ENCODE measurements at places on chromosomes 13 and 19.

DNA sequence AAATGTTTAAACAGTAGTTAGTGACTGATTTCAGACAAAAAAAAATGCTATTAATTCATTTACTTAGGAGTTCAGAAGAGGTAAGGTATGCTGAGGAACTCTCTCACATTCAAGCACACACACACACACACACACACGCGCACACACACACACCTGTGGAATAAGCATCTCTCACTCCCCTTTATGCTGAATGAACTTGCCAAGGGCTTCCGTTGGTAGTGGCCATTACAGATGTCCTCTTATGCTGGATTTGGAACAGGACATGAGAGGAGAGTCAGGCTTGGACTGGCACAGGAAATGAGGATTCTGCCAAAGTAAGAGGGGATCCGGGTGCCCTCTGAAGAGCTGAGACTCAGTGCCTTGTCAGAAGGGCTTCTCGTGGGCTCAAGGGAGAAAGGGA is 463.4 kb upstream of the MIR17HG start:
- no peak for DNase-seq

DNA sequence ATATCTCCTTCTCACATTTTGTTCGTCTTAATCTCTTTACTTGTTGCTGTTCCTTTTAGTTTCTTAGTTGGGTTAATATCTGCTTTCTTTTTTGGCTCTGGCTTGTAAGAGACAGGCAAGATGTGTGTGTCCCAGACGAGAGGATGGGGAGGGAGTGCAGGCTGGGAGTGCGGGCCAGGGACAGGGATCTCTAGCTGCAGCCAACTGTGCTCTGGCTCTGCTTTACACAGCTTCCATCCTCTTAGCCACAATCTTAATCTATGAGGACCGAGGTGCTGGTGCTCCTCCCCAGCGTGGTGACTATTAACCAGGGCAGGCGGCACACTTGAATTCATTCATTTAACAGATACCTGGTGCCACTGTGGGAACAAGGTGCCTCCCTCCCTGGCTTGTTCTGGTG is 70.9 kb upstream of the WASF3 start:
- no peak for DNase-seq

DNA sequence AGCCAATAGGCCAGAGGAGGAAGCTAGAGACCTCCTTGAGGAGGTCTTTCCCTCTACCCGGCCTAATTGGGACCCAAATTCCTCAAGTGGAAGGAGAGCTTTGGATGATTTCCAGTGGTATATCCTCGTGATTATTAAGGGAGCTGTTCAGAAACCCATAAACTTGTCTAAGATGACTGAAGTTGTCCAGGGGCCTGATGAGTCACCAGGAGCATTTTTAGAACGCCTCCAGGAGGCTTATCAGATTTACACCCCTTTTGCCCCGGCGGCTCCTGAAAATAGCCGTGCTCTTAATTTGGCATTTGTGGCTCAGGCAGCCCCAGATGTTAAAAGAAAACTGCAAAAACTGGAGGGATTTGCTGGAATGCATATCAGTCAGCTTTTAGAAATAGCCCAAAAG is 198.1 kb downstream of the ZNF486 start:
- no peak for DNase-seq

DNA sequence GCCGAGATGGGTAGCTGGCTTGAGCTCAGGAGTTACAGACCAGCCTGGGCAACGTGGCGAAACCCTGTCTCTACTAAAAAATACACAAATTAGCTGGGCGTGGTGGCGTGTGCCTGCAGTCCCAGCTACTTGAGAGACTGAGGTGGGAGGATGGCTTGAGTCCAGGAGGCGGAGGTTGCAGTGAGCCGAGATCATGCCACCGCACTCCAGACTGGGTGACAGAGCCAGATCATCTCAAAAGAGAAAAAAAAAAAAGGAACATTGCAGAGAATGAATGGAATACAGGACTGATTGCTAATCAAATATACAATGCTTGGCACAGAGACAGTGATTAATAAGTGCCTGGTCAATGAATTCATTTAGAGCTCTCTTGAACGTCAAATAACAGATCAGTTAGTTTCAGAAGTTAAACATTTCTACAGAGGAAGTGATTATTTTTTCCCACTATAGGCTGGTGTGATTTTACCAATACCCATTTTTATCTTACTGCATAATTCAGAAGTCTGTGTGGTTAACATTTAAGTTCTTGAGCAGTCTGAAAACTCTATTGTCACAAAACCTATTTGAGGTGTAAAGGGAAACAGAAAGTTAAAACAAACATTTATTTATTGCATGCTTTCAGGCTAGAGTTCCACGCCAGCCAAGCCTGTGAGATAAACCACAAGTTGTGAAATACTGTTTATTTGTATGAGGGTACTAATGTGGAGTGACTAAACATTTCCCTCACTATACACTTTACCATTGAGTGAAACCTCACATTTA is 7.7 kb upstream of the TBC1D4 start:
- DNase-seq, result no peak

DNA sequence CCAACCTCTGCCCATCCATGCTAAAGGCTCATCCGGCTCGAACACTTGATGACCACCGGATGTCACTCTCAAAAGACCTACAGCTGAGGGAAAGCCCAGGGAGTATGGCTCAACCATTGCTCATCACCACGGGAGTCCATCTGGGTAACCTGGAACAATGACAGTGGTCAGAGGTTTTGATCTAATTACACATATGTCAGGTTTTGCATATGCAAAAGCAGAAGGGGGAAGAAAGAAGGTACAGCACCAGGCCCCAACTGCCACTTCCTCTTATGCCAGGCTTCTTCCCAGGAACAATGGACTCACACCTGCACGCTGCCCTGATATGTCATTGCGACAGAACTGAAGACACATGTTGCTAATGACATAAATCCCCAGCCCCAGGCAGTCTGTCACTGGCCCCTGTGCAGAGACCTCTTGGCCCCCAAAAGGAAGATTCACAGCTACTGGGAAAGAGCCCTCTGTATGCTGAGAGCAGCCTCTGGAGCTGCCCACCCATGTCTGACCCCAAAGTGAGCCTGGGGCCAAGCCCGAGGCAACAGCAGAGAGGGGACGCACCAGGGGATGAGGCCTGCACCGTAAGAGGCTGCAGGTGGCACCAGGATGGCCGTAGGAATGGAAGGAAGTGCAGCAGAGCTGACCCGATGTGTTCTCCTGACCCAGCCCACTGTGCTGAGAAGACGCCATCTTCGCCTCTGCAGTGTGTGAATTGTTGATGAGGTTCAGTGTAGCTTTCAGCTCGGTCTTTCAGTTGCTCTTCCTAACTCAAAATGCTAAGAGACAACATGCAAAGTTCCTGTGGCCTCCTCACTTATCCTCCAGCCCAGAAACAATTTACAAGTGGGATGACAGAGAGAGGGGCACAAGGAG is 26.3 kb downstream of the EPS15L1 start:
- DNase-seq, result no peak

DNA sequence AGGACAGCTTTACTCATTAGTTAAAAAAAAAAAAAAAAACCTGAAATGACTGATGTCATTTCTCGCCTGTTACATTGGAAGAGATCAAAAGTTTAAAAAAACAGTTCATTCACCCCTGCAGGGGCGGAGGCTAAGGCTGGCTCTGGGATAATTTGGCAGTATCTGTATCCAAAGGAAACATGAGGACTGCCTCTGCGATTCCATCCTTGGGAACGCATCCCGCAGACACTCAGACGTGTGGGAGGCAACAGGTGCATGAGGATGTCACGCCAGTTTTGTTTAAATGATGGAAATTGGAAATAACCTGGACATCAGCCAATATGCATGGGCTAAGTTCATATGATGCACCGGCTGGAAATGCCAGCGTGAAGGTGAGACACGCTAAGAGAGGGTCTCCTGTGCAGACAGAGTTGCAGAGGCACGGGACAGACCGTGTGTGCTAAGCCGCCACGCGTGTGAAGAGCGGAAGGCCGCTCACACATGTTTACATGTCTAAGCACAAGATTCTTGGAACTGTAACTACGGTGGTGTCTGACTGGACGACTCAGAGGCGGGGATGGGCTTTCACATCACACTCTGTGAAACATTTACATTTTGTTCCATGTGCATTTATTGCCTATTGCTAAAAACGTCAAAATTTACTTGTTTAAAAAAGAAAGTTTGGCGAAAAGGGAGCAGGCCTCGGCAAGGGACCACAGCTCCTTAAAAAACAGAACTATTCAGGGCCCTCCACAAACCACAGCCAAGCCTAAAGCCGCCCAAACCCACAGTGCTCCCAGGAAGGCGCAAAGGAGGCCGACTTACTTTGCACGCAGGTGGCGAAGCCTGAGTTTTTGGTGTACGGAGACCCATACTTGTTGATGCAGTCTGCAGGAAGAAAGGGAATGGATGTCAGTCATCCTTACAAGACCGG is 17.9 kb downstream of the GAS6 start:
- no peak for DNase-seq

DNA sequence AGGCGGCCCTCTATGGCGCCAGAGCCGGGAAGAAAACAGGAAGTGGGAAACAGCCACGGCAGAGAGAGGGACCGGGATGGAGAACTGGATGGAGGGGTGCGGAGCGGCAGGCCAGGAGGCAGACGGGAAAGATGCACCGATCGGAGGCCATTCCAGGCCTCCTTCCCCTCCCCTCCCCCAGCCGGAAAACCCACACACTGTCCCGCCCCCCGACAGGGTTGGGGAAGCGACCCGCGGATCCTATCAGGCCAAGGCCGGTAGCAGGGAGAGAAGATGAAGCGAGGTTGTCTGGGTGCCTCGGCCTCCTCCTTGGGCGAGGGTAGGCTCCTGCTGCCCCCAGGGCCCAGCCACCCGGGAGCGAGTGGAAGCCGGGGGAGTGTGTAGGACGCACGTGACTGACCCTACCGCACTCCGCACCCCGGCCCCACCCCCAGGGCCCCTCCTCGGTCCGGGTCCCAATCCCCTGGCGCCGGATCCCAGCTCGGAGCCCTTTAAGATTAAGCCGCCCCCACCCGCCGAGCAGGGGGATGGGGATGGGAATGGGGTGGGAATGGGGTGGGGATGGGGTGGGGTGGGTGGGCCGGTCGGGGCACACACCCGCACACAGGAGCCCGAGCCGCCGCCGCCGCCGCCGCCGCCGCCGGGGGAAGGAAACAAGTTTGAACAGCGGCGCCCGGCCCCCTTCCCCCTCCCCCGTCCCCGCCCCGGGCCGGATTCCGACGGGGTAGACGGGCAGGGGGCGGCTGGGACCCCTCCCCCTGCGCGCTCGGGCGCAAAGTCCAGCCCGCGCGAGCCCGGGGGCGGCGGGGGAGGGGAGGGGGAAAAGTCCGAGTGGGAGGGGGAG is 1.5 kb downstream of the ERF start:
- peak; percentile 14 for DNase-seq
